ENCODE measurements at places on chromosomes 6 and 20.

GRCh38 chr6:27505209-27506027 lies 32.5 kb upstream of the ZNF184 start:
- peaks cover 20% of the 10 kb centered on the region for H3K4me1 ChIP-seq
- H3K4me3 ChIP-seq: peak overlapping the region; percentile 71
- H3K27me3 ChIP-seq: peaks cover 41% of the 10 kb centered on the region
- H3K36me3 ChIP-seq: peaks cover 4% of the 10 kb centered on the region

- no peak for DNase-seq
- peaks cover 7% of the 10 kb centered on the region for H3K27me3 ChIP-seq
- no peak overlapping the region for H3K4me3 ChIP-seq
- H3K4me1 ChIP-seq: no peaks in the 10 kb centered on the region
- H3K36me3 ChIP-seq: no peaks in the 10 kb centered on the region
Observed at GRCh38 chr6:163289447-163289846, 125.1 kb upstream of the QKI start.

GRCh38 chr6:11028959-11029358 lies 15.1 kb downstream of the ELOVL2 start:
- no peak overlapping the region for H3K4me3 ChIP-seq
- H3K4me1 ChIP-seq: peaks cover 7% of the 10 kb centered on the region
- peaks cover 38% of the 10 kb centered on the region for H3K27me3 ChIP-seq
- no peak overlapping the region for H3K27ac ChIP-seq
- no peaks in the 10 kb centered on the region for H3K36me3 ChIP-seq

DNA sequence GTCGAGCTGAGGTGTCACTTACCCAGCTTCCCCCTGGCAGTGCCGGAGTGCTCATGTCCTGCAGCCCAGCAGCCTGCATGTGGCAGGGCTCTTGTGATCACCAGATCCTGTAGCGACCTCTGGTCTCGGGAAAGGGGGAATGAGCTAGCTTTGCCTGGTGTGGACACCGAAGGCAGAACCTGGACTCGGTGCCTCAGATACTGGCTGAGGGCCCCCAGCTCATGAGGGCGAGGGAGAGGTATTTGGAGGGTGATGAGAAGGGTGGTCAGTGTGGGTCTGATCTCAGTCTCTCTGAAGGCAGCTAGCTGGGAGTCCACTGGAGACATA lies 26.3 kb downstream of the SUN5 start:
- DNase-seq: no peak
- no peak overlapping the region for H3K27ac ChIP-seq
- no peaks in the 10 kb centered on the region for H3K27me3 ChIP-seq

DNA sequence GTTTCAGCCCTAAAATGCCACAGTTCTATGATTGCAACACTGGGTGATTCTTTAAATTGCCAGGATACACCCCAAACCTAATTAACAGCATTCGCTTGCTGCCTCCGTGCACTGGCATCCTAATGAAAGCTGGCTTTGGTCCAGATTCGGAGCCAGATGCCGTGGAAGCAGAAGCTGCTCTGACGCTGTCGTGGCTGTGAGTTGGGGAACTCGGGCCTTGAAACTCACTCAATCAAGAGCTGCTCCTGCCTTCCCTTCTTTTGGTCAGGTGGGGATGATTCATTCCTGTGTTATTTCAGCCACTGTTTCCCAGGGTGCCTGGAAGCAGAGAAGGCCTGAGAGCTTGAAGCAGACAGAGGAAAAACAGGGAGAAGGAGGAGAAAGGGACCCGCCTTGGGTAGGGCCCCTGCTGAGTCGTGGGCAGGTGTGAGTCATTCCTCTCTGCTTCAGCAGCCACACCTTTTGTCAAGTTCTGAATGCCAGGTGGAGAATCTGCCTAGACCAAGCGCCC lies 36.2 kb upstream of the DSP start:
- peaks cover 7% of the 10 kb centered on the region for H3K4me1 ChIP-seq
- H3K27me3 ChIP-seq: peaks cover 20% of the 10 kb centered on the region
- H3K36me3 ChIP-seq: peaks cover 4% of the 10 kb centered on the region
- no peak for DNase-seq
- H3K4me3 ChIP-seq: peak overlapping the region; percentile 45

GRCh38 chr6:69825904-69826303 lies 29.1 kb upstream of the LMBRD1 start:
- H3K36me3 ChIP-seq: peaks cover 8% of the 10 kb centered on the region
- H3K27me3 ChIP-seq: no peaks in the 10 kb centered on the region
- peaks cover 4% of the 10 kb centered on the region for H3K4me1 ChIP-seq
- H3K4me3 ChIP-seq: no peak overlapping the region

- peak overlapping the region; percentile 51 for H3K4me3 ChIP-seq
- H3K36me3 ChIP-seq: no peaks in the 10 kb centered on the region
- DNase-seq: no peak
- peaks cover 47% of the 10 kb centered on the region for H3K4me1 ChIP-seq
Observed at GRCh38 chr6:98828941-98829411, 5.4 kb upstream of the POU3F2 start.

GRCh38 chr6:170514908-170515307 lies 38.2 kb downstream of the PSMB1 start:
- H3K27me3 ChIP-seq: peaks cover 54% of the 10 kb centered on the region
- H3K4me3 ChIP-seq: no peak overlapping the region
- no peak for DNase-seq
- no peak overlapping the region for H3K27ac ChIP-seq
- peaks cover 2% of the 10 kb centered on the region for H3K4me1 ChIP-seq

GRCh38 chr6:164579035-164579434 lies 730.4 kb downstream of the C6orf118 start:
- H3K4me1 ChIP-seq: no peaks in the 10 kb centered on the region
- no peak overlapping the region for H3K4me3 ChIP-seq
- H3K36me3 ChIP-seq: no peaks in the 10 kb centered on the region
- no peak overlapping the region for H3K27ac ChIP-seq
- H3K27me3 ChIP-seq: no peaks in the 10 kb centered on the region

GRCh38 chr6:8177721-8178120 lies 75.4 kb upstream of the EEF1E1 start:
- H3K36me3 ChIP-seq: no peaks in the 10 kb centered on the region
- H3K27ac ChIP-seq: no peak overlapping the region
- H3K4me3 ChIP-seq: no peak overlapping the region
- peaks cover 33% of the 10 kb centered on the region for H3K27me3 ChIP-seq
- no peaks in the 10 kb centered on the region for H3K4me1 ChIP-seq

- no peaks in the 10 kb centered on the region for H3K36me3 ChIP-seq
- peaks cover 39% of the 10 kb centered on the region for H3K27me3 ChIP-seq
- H3K27ac ChIP-seq: no peak overlapping the region
Observed at GRCh38 chr6:44022296-44022661, 105.0 kb downstream of the MRPL14 start.

GRCh38 chr6:44176130-44176761 lies 17.6 kb downstream of the CAPN11 start:
- peak overlapping the region; percentile 54 for H3K27ac ChIP-seq
- peak overlapping the region; percentile 76 for H3K4me3 ChIP-seq
- peaks cover 17% of the 10 kb centered on the region for H3K4me1 ChIP-seq
- H3K27me3 ChIP-seq: peaks cover 19% of the 10 kb centered on the region
- no peak for DNase-seq

- peaks cover 51% of the 10 kb centered on the region for H3K4me1 ChIP-seq
- H3K4me3 ChIP-seq: no peak overlapping the region
- H3K36me3 ChIP-seq: peaks cover 40% of the 10 kb centered on the region
- H3K27ac ChIP-seq: no peak overlapping the region
- no peaks in the 10 kb centered on the region for H3K27me3 ChIP-seq
Observed at GRCh38 chr6:150605333-150605732, 5.6 kb downstream of the PLEKHG1 start.

- H3K4me3 ChIP-seq: no peak overlapping the region
- peaks cover 25% of the 10 kb centered on the region for H3K4me1 ChIP-seq
- H3K36me3 ChIP-seq: peaks cover 41% of the 10 kb centered on the region
- no peak for DNase-seq
- no peak overlapping the region for H3K27ac ChIP-seq
Observed at GRCh38 chr6:150924808-150925589, 59.5 kb downstream of the MTHFD1L start.

DNA sequence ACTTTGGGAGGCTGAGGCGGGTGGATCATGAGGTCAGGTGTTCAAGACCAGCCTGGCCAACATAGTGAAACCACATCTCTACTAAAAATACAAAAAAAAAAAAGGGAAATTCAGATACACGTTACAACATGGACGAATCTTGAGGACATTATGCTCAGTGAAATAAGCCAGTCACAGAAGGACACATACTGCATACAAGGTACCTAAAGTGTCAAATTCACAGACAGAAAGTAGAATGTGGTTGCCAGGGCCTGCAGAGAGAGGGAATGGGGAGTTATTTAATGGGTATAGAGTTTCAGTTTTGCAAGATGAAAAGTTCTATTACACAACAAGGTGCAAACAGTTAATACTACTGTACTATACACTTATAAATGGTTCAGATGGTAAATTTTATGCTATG lies 75.1 kb downstream of the SNX5 start:
- no peak overlapping the region for H3K4me3 ChIP-seq
- no peak overlapping the region for H3K27ac ChIP-seq
- peaks cover 60% of the 10 kb centered on the region for H3K4me1 ChIP-seq
- DNase-seq: no peak

- no peak for DNase-seq
- H3K4me1 ChIP-seq: no peaks in the 10 kb centered on the region
- H3K4me3 ChIP-seq: no peak overlapping the region
- no peak overlapping the region for H3K27ac ChIP-seq
- no peaks in the 10 kb centered on the region for H3K27me3 ChIP-seq
- H3K36me3 ChIP-seq: no peaks in the 10 kb centered on the region
Observed at GRCh38 chr6:5163247-5163646, 78.1 kb downstream of the PPP1R3G start.

- peaks cover 7% of the 10 kb centered on the region for H3K4me1 ChIP-seq
- no peak for DNase-seq
- H3K4me3 ChIP-seq: no peak overlapping the region
- no peaks in the 10 kb centered on the region for H3K36me3 ChIP-seq
Observed at GRCh38 chr6:129390900-129391299, 319.1 kb downstream of the ARHGAP18 start.

GRCh38 chr6:75147512-75147911 lies 58.3 kb downstream of the COL12A1 start:
- H3K4me3 ChIP-seq: no peak overlapping the region
- H3K27me3 ChIP-seq: no peaks in the 10 kb centered on the region
- H3K4me1 ChIP-seq: no peaks in the 10 kb centered on the region
- DNase-seq: no peak
